ENCODE measurements at places on chromosomes 2 and 18. TPM values are rescaled to one million over a fixed set of nuclear protein-coding genes. Genes with fewer than 3 reads are reported as not detected.

Gene THOC1
- 15.7 TPM for total RNA-seq

Gene LPIN2
- total RNA-seq, result 13.5 TPM

DNA sequence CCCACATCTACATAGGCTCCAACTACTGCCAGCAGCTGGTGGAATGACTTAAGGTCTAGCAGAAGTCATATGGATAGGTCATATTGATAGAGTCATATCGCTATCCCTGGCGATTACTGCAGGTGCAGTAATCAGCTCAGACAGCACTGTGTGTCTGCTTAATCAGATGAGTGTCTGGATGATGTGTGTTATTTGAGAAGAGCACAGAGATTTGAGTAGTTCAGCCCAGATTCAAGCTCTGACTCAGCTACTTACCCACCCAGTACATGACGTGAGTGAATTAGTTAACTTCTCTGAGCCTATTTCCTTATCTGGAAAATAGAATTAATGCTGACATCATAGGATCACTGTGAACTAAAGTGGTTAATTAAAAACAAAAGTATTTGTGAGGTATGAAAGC lies 78.9 kb downstream of the EHD3 start:
- no peak for DNase-seq

DNA sequence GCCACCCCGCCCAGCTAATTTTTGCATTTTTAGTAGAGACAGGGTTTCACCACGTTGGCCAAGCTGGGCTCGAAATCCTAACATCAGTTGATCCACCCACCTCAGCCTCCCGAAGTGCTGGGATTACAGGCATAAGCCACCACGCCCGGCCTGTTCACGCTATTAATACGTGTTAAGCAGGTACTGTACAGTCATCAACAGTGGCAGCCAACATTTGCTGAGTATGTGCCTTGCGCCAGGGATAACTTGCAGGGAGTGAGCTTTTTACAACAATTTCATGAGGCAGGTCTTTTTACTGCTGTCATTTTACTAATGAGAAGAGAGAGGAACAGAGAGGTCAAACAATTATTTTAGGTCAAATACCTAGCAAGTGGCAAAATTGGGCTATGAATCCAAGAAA lies 115.2 kb downstream of the AP1S3 start:
- DNase-seq, result no peak

DNA sequence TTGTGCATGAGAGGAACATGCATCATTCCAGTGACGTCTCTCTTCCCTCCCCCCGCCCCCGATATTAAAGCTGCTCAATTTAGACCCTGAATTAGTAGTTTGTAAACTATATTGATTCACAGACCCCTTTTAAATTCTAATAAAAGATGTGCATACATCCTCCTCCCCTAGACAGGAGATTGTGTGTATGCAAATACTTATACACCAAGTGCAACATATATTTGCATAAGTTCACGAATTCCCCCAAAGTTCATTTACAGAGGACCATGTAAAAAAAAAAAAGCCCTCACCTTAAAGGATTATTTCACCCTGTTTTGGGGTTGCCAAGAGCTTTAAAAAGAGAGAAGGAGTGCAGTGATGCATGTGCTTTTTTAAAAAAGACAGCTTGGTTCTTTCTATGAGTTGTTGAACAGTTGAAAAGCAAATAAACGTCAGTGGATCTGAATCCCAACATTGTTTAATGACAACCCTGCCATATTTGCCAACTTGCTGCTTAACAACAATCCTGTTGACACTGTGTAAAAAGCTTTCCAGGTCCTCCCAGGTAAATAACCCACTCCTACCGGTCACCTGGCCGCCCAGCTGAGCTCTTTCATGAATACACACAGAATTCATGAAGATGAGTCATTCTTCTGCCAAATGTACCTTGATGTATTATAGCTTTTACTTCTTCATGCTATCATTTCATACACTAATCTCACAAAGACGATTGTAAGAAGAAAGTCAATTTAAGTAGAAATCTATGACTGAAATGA lies 211.5 kb downstream of the IKZF2 start:
- DNase-seq, result no peak

Gene TNFRSF11A
- total RNA-seq, result 3.5 TPM

Gene RIT2
- total RNA-seq, result not detected

GRCh38 chr2:12119841-12120240 lies 373.4 kb downstream of the LPIN1 start:
- no peak for DNase-seq

DNA sequence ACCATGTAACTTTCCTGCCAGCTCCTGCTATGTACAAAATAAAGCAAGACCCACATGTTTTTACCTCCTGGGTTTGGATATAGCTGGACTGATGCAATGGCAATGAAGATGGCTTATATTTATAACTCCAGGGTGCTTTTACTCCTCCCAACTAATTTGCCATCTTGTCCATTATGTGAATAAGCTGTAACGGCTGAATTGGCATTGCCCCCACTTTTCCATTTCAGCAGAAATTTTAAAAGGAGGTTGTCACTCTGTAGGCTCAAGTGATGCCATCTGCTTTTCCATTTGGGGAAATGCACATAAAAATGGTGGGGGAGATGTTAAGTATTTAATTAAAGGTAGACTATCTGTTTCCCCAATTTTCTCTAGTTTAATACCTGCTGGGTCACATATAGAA lies 345.5 kb downstream of the ERBB4 start:
- DNase-seq, result no peak

Gene PSTPIP2
- total RNA-seq, result 2.0 TPM

Gene CD302
- 31.4 TPM for total RNA-seq

DNA sequence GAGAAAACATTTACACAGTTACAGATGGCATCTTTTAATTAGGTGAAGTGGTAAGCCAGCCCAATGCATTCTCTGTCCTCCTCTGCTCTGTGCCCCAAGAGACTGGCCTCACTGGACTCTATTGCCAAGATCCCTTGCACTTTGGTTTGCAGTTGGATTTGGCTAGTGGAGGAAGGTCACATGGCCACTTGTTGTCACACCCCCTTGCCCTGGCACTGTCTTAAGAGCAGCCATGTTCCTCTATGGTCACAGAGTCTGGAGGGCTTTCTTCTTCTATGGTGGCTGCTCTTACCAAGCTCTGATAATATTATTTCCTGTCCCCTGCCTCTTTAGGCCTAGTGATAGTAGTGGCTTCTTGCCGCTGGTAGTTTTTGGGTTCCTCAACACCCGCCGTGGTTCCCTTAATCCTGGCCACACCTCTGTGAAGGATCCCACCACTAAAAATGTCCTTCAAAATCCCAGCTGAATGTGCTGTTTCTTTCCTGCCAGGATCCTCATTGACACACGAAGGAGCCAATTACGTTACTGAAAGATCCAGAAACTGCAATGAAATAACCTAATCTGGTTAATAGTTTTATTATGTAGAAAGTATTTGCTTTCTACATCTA lies 111.1 kb downstream of the CDC42EP3 start:
- DNase-seq, result no peak

GRCh38 chr2:195899226-195899625 lies 169.4 kb downstream of the DNAH7 start:
- DNase-seq, result no peak

GRCh38 chr2:23904215-23904614 lies 22.7 kb downstream of the ATAD2B start:
- no peak for DNase-seq

DNA sequence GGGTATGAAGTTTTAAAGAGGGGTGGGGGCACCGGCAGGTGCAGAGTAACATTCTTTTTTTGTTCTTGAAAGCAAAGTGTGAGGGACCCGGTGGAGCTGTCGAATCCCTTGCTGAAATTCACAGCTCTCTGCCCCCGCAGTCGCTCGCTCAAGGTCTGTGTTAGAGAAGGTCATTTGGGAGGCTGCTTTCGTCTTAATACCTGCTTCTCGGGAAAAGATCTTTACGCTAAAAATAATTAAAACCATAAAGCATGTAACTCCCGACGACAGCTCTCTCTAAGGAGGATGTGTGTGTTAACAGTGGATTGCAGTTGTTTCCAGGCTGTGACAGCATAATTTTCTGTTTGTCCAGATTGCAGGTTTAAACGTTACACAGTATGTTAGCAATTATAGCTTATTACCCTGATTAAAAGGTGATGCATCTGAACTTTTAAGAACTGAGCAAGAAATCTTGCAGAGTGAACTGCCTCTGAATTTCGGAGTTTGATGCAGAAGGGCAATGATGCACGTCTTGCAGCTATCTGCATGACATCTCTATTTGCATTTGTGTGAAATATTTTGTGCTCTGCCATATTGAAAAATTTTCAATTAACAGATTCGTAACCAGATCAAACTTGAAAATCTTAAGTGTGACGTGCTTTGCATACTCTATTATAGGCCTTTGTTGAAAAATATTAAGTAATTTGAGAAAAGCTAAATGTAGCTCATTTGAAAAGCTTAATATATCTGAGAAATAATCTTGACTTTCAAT lies 954 bp downstream of the RAPGEF4 start:
- DNase-seq, result no peak

DNA sequence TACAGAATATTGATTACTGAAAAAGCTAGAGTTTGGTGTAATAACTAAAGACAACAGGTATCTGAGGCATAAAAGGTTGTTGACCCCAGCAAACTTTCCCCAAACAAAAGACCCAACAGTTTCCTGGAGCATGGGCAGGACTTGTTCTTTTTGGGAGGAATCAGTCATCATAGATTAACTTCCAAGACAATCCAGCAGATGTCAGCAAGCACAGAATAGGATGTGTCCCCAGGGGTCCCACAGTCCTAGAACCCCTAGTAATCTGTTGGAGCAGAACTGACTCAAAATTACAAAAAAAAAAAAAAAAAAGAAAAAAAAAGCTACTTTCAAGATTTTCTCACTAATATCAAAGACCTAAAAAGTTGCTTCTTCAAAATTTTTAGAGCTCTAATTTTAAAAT lies 564.7 kb upstream of the SLC39A10 start:
- DNase-seq, result no peak

DNA sequence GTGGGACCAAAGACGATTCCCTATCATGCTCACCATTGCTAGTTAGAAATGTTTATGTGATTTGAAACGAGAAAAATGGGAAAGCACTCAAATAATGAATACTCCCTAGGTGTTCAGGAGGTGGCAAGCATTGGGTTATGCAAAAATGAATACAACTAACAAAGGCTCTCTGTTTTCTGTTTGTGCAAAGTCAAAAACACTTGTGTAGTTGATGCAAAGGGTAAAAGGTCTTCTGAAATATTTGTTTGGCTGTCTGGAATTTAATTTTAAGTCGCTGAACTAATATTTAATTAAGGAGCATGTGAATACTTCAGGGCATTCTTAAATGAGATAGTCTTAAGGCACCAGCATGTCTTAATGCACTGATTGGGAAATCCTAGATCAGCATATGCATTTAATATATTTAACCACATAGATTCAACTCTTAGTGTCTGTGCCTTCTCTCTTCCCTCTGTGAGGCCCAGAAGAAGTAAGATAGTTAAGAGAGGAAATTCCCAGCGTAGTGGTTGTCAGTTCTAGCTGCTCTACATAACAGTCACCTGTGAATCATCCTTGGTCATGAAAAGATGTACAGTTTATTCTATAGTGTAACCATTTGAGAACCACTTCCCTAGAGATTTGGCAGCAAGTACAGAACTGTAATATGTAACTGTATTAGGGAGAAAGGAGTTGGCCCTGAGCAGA lies 111.9 kb downstream of the EPC2 start:
- no peak for DNase-seq

- DNase-seq, result no peak
Observed at GRCh38 chr18:35071819-35072247, 30.6 kb downstream of the MAPRE2 start.

DNA sequence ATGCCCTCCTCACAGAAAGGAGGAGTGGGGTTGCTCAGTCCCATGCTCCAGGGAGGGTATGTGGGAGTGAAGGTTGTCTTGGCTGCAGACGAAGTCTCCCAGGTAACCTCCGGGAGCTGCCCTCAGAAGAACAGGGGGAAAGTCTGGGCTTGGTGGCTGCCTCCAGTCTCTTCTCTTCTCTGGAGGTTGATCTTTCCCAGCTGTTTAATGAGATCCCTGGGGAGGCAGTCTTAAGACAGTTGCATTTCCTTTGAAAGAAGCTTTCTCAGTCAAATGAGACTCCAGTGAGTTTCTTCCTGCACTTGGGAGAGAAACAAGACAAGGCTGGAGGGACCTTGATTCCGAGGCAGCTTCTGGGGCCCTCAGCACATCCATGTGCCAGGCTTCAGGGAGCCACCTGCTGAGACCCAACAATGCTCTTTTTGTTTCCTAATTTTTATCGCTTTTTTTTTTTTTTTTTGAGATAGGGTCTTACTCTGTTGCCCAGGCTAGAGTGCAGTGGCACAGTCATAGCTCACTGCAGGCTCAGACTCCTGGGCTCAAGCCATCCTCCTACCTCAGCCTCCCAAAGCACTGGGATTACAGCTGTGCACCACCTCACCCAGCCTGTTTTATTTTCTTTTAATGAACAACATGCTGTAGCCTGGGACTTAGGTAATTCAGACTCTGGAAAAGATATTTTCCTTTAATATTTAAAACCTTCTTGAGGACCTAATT lies 71.7 kb upstream of the TPO start:
- no peak for DNase-seq

GRCh38 chr2:49914281-49914680 lies 760.0 kb upstream of the FSHR start:
- DNase-seq, result no peak

- no peak for DNase-seq
Observed at GRCh38 chr2:29576231-29576630, 345.2 kb downstream of the ALK start.

Measured in right cardiac atrium (tissue), 5 donors.